Islet precursor cell (in vitro differentiated cells): ENCODE measurements at places on chromosomes 7 and 10.
A peak's percentile ranks its signal among the peaks of the same experiment; 100 is the strongest.

GRCh38 chr10:58674251-58674650, 161.6 kb downstream of the BICC1 start:
- DNase-seq, result no peak

DNA sequence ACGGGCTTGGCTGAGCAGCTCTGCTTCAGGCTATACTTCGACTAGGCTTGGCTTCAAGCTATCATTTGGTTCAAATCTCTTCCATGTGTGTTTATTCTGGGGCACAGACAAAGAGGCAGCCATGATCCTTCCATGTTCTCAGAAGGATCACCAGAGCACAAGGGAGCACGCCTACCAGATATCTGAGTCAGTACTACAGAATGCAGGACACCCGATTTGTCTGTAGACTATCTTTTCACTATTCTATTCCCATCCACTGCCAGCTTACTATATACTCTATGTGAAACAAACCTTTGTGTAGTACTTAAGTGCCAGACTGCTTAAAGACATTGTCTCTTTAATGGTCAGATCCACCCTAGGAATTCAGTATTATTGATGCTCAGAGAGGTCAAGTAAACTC, 35.1 kb downstream of the CH25H start:
- no peak for DNase-seq

DNA sequence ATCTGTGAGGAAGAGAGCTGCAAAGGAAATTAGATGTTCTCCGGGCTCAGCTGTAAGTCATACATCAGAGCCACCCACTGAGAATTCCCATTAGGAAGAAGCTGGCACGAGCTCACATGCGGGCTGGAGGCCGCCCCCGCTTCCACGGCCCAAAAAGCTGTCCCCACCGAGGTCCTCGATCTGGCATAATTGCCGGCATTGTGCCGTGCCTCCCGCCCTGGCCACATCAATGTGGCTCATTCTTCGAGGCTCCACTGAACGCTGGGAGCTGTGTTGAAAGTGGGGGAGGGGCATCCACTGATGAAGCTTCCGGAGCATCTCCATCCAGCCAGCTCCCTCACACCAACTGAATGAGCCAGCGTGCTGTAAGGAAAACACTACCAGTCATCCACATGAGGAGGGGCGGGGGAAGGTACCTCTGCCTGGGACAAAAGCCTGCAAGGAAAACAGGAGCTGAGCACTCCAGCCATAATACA, 173.1 kb downstream of the PTPRN2 start:
- no peak for DNase-seq

DNA sequence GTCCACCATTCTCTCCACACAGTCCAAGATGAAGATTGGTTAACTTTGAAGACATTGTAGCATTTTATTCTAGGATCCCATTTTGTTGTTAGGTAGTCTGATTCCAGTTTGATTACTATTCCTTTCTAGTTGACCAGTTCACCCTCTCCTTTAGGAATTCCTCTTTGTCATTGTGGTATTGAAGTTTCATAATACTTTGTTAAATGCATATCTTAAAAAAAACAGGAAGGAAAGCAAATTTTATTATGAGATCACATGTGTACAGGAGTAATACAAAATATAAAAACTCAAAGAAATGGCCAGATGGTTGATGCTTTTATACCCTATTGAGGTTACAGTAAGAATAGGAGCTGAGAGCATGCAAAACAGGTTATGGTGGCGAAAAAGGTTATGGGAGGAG, 15.5 kb upstream of the SEMA3C start:
- no peak for DNase-seq

- DNase-seq, result no peak
Measured at GRCh38 chr10:93337309-93337721, 144.8 kb downstream of the MYOF start.

GRCh38 chr7:82098414-82098813, 328.6 kb upstream of the HGF start:
- no peak for DNase-seq

DNA sequence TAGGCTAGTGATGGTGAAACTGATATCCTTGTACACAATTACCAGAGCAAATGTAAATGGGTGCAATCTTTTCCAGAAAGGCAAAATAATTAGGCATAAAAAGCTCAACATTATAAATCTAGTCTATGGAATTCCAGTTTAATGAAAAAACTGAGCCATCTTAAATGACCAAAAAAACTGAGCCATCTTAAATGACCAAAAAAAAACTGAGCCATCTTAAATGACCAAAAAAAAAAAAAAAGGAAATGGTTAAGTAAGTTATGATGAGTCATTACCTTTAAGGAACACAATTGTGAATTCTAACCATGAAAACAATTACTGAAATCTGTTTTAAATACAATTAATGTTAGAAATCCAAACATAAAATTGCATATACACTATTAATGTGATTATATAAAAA, 25.3 kb downstream of the USP6NL start:
- no peak for DNase-seq

DNA sequence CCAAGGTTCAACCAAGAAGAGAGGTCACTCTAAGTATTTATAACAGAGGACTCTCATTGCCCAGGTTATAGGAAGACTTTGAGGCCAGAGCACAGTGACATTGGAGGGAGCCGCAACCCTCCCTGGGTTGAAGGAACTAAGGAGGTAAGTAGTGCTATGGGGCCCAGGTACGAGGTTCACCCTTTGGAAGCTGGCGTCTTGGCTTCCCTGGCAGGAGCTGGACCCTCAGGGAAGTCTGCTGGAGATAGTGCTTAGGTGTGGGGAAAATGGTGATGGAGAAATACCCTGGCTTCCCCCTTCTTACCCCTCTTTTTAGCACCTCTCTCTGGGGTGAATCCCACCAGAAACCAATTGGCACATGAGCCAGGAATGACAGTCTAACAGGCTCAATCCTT, 317.9 kb upstream of the ZNF32 start:
- DNase-seq, result peak; percentile 6

DNA sequence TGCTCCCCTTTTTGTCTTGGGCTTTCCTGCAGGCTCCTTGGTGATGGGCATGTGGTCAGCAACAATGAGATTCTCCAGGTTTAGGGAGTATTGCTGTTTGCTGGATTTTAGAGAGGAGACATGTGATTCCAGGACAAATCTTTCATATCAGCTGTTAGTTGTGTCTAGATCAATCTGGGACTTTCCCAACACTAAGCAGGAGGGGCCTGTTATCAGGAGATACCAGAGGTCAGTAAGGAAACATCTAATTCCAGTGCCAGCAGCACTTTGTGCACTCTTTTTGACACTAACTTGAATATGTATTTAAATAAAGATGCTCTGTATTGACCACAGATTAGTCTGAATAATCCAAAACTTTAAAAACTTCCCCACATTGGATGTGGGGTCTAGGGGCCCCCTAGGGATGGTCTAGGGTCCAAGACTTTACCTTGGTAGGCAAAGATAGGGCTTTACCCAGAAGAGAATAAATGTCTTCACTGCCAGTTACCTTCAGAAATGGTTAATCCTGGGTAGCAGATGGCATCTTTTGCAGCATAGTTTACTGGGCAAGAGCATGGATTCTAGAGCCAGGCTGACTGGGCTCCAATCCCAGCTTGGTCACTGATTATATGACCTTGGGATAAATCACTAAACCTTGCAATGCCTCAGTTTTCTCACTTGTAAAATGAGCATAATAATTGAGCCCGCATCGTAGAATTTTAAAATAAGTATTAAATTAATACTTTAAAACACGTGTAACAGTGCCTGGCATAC, 6.4 kb upstream of the FIGNL1 start:
- DNase-seq, result no peak

- DNase-seq, result no peak
Measured at GRCh38 chr7:101924171-101924570, 106.7 kb downstream of the CUX1 start.

- no peak for DNase-seq
Measured at GRCh38 chr7:139741789-139742344, 35.9 kb downstream of the HIPK2 start.

DNA sequence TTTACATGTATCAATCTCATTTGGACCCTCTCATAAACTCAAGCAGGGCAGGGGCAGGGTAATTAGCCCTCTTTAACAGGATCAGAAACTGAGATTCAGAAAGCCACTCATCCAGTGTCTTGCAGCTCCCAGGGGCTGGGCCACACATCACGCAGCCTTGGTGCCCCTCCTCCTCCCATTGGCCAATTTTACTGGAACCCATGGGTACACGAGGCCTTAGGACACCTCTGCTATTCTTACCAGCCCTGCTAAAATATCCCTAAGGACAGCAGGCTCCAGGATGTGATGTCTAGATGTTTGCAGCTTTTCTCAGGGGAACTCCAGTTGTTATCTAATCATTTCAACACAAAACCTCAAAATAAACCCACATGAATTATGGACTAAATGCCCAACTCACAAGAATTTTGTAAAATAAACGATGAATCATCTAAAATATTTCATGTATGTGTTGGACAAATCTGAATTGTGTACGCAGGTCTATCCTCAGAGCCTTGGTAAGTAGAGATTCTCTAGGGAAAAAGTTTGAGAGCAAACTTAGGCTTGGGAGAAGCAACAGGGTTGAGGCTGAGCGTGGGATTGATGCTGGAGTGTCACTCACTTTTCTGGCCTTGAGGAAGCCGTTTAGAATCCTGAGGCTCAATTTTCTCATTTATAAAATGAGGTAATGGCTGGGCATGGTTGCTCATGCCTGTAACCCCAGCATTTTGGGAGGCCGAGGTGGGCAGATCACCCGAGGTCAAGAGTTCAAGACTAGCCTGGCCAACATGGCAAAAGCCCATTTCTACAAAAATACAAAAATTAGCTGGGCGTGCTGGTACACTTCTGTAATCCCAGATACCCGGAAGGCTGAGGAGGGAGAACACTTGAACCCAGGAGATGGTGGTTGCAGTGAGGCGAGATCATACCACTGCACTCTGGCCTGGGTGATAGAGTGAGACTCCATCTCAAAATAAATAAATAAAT, 69.7 kb upstream of the TNS3 start:
- no peak for DNase-seq

GRCh38 chr10:117964536-117964935, 82.2 kb downstream of the RAB11FIP2 start:
- DNase-seq, result no peak

DNA sequence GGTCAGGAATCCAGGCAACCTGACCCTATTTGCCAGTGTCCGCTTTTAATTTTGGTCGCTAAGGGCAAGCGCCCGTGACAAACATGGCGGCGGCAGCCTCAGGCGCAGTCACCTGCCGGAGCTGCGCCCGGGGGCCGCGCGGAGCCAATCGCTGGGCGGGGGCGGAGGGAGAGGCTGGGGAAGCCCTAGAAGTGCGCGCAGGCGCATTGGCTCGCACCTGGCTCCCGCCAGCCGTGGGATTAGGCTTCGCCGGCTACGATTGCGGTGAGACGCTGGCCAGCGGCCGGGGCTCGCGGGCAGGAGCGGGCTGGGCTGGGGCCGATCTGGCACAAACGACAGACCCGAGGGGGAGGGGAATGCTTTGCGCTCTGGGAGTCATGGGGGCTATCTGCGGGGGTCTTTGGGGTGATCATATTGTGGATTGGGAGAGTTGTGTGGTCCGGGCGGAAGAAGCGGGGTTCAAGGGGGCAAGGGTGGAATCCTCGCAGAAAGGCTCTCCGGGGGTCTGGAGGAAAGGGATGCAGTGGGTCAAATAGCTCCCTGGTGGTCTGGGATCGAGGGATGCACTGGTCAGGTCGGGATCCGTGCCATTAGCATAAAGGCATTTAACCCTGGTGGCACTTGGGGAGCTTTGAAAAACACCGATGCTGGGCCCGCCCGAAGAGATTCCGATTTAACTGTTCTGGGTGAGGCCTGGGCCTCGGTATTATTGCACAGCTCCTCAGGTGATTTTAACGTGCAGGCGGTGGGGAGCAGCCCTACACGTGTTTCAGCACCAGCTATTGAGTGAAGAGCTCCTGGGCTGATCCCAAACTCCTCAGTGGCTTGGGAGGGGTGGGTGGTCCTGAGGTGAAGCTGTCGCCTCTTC, 10.1 kb upstream of the C10orf95 start:
- DNase-seq, result peak; percentile 96

DNA sequence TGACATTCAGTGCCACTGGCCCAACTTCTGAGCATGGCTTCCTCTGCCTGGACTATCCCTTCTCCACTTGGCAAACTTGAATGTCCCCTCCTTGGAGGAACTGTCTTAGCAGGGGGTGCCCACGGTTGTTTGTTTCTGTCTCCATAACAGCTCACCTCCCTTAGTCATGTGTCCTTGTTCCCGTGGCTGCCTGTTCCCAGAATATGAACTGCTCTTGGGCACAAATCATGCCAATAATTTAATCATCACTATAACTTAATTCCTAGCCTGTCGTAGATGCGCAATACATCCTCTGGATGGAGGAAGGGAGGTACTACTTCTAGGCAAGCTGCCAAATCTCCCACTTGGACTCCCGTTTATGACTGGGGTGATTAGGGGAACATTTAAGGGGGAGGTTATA, 173.1 kb downstream of the MYOF start:
- no peak for DNase-seq

- no peak for DNase-seq
Measured at GRCh38 chr7:24504040-24504439, 69.2 kb upstream of the PALS2 start.
